ENCODE measurements at places on chromosomes 4 and X. TPM values are rescaled to one million over a fixed set of nuclear protein-coding genes. Genes with fewer than 3 reads are reported as not detected.

GALNTL6 gene
- polyA plus RNA-seq: not detected

ENPEP gene
- polyA plus RNA-seq: not detected

MSMO1 gene
- 1.7 TPM for polyA plus RNA-seq

ARMCX4 gene
- polyA plus RNA-seq: 0.66 TPM

SPOCK3 gene
- polyA plus RNA-seq: 0.31 TPM

MAGEE1 gene
- 0.05 TPM for polyA plus RNA-seq

PRRG3 gene
- polyA plus RNA-seq: not detected

CXCL10 gene
- 16.5 TPM for polyA plus RNA-seq

PARM1 gene
- 0.06 TPM for polyA plus RNA-seq

BCORL1 gene
- 0.72 TPM for polyA plus RNA-seq

MAGEA2B gene
- not detected for polyA plus RNA-seq

TSPAN6 gene
- not detected for polyA plus RNA-seq

CITED1 gene
- polyA plus RNA-seq: 0.36 TPM

TLR1 gene
- 49.8 TPM for polyA plus RNA-seq

ADH1B gene
- polyA plus RNA-seq: not detected

FAM53A gene
- polyA plus RNA-seq: 0.76 TPM

MTTP gene
- polyA plus RNA-seq: not detected

GAGE12H gene
- polyA plus RNA-seq: not detected

AVPR2 gene
- 0.27 TPM for polyA plus RNA-seq

PIR gene
- 0.23 TPM for polyA plus RNA-seq

FREM3 gene
- polyA plus RNA-seq: not detected

HMX1 gene
- polyA plus RNA-seq: not detected

SFRP2 gene
- not detected for polyA plus RNA-seq

CD38 gene
- 5.1 TPM for polyA plus RNA-seq

RRH gene
- polyA plus RNA-seq: not detected

Measured in CD14-positive monocyte (primary cell).